ENCODE measurements at places on chromosomes 7 and 10. TPM values are rescaled to one million over a fixed set of nuclear protein-coding genes. Genes with fewer than 3 reads are reported as not detected.

SH2D4B gene
- not detected for total RNA-seq

DNA sequence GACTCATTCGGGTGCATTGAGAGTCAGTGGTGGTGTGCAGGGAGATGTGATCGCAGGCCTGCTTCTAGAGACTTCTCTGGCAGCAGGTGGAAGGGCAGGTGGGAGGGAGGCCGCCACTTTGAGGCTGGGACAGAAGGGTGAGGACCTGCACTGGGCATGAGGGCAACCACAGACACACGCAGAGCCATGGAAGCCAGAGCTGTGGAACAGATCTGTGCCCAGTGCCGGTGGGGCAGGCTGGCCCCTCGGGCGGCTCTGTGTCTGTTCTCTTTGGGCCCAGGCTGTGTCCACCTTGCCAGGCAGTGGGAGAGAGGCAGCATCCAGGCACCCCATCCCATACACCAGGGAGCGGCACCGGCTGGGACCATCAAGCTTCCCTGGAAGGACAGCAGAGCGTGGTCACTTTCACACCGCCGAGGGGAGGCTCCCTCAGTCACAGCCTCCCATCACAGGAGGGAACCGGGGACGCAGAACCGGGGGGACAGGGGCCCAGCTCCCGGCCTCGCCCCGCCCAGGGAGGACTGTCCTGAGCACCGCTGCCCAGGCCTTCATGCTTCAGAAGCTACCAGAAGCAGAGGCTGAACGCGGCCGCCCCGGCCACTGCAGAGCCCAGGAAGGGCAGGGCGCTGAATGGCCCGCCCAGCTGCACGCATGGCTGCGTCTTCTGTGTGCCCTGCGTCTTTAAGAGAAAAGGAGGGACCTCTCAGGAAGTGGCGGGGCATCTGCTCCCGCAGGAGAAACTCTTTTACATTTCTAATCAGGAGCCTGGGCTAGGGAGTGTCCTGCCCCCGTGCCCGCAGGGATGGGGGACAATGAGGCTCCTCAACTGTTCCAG, 32.1 kb downstream of the EN2 start:
- peak overlapping the region; percentile 10 for H3K4me3 ChIP-seq
- H3K36me3 ChIP-seq: no peaks in the 10 kb centered on the region
- peaks cover 3% of the 10 kb centered on the region for H3K27me3 ChIP-seq
- DNase-seq: no peak
- no peaks in the 10 kb centered on the region for H3K4me1 ChIP-seq
- H3K27ac ChIP-seq: no peak overlapping the region

DNA sequence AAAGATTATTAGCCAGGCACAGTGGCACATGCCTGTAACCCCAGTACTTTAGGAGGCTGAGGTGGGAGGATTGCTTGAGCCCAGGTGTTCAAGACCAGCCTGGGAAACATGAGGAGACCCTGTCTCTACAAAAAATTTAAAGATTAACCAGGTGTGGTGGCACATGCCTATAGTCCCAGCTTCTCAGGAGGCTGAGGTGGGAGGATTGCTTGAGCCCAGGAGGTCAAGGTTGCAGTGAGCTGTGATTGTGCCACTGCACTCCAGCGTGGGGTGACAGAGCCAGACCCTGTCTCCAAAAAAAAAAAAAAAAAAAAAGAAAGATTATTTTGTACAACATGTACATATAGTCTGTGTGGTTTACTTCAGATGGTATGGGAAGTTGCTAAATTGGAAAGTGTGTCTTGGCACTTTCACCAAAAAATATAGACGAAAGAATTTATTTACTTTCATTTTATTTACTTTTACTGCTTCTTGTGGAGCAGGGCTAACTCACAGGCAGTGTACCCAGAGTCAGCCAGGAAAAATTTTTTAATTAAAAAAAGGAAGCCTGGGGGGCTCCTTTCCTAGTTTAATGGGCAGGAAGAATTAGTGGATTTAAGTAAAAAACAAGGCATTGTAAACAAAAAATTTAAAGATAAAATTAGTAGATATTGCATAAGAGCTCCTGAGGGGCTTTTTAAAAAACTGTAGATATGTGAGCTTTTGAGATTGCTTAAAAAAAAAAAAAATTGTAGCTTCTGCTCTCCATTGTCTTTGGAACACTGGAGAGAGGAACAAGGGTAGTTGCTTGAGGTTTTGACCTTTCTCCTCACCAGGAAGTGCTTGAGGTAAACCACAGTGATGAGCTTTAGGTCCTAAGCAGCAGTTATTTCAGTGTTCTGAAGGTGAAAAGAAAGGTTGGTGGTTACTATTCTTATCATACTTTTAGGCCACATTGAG, 44.6 kb upstream of the VDAC2 start:
- DNase-seq: peak; percentile 71
- H3K4me1 ChIP-seq: peaks cover 3% of the 10 kb centered on the region
- H3K4me3 ChIP-seq: no peak overlapping the region
- no peaks in the 10 kb centered on the region for H3K27me3 ChIP-seq

GRCh38 chr10:93124580-93125318, 51.1 kb downstream of the CYP26A1 start:
- H3K36me3 ChIP-seq: no peaks in the 10 kb centered on the region
- no peak overlapping the region for H3K27ac ChIP-seq
- no peak for DNase-seq
- no peaks in the 10 kb centered on the region for H3K4me1 ChIP-seq

DNA sequence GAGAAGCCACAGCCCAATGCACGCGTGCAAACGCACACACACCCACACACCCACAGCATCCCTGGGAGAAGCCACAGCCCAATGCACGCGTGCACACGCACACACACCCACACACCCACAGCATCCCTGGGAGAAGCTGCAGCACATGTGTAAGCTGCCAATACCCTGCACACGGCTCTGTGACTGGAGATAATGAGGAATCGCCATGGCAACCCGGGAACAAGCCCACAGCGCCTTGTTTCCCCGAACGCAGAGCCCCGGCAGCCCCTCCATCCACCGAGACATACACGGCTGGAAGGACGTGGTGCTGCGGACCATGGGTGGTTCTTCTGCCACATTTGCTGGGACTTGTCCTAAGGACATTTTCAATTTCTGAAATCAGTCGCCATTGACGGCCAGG, 221.3 kb downstream of the PTPRN2 start:
- no peaks in the 10 kb centered on the region for H3K4me1 ChIP-seq
- no peak for DNase-seq
- no peaks in the 10 kb centered on the region for H3K27me3 ChIP-seq

DNA sequence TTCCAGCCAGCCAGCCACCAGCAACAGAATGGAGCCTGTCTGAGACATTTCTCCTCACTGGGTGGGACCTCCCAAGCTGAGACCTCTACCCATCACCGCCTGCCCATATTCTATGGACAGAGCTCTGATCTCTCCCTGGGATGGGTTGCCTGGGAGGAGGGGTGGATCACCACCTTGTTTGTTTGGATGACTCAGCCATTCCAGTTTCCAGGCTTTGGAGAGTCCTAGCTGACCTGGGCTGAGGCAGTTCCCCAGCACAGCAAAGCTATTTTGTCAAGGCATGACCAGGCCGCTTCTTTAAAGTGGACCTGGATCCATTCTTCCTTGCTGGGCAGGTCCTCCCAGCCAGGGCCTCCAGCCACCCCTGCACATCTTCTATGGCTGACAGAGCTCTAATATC, 982.3 kb downstream of the DNAJB9 start:
- no peak for DNase-seq
- no peak overlapping the region for H3K27ac ChIP-seq
- H3K4me3 ChIP-seq: no peak overlapping the region
- no peaks in the 10 kb centered on the region for H3K36me3 ChIP-seq
- no peaks in the 10 kb centered on the region for H3K27me3 ChIP-seq
- H3K4me1 ChIP-seq: no peaks in the 10 kb centered on the region

DNA sequence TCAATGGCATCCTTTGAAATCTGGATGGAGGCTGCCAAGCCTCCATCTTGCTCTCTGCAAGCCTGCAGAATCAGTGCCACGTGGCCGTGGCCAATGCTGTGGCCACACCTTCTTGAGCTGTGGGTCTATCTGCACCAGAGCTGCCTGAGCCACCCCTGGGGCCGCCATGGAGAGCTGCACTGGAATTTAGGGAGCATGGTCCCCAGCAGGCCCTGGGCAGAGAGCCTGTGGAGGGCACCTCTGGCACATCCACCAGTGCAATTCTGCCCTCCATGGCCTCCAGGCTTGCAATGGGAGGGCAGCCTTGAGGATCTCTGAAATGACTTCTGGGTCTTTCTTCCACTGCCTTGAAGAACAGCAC, 55.6 kb upstream of the NKX6-2 start:
- no peaks in the 10 kb centered on the region for H3K27me3 ChIP-seq
- H3K4me3 ChIP-seq: no peak overlapping the region
- H3K36me3 ChIP-seq: no peaks in the 10 kb centered on the region
- no peaks in the 10 kb centered on the region for H3K4me1 ChIP-seq
- DNase-seq: no peak
- no peak overlapping the region for H3K27ac ChIP-seq

DNA sequence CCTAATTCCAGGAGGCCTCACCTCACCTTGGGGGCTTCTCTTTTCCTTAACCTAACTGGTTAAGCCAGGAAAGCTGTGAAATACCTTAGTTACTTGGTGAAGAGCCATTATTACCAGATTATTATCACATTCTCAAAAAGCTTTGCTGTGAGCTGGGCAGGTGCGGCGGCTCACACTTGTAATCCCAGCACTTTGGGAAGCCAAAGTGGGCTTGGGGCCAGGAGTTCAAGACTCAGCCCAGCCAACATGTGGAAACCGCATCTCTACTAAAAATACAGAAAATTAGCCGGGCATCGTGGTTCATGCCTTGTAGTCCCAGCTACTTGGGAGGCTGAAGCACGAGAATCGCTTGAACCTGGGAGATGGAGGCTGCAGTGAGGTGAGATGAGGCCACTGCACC, 102.4 kb upstream of the KLF6 start:
- peak overlapping the region; percentile 99 for H3K27ac ChIP-seq
- peak overlapping the region; percentile 14 for H3K4me3 ChIP-seq
- H3K36me3 ChIP-seq: no peaks in the 10 kb centered on the region
- H3K27me3 ChIP-seq: no peaks in the 10 kb centered on the region
- peak; percentile 28 for DNase-seq

DNA sequence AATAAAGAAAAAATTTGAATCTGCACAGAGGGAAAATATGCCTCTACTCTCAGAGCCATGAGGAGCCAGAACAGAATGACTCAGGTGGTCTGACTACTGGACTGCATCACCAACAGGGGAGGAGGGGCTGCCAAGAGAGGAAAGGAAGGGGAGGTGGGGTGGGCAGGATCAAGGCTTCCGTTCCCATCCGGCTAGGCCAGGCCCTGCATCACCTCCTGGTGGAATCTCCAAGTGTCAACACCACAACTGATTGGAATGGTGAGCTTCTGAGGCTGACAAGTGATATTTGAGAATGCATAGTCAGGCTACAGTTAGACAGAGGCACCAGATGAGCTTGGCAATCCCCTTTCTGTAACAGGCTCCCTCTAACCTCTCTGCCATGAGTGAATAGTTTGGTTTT, 10.4 kb upstream of the GPR26 start:
- no peak overlapping the region for H3K4me3 ChIP-seq
- H3K36me3 ChIP-seq: no peaks in the 10 kb centered on the region
- no peaks in the 10 kb centered on the region for H3K4me1 ChIP-seq
